ENCODE measurements at places on chromosomes 2 and 18.

- DNase-seq, result peak; percentile 33
These were observed 506 bp downstream of the BMPR2 start for GRCh38 chr2:202376460-202377206.

GRCh38 chr2:50241282-50241681 lies 790.6 kb downstream of the NRXN1 start:
- DNase-seq, result no peak

DNA sequence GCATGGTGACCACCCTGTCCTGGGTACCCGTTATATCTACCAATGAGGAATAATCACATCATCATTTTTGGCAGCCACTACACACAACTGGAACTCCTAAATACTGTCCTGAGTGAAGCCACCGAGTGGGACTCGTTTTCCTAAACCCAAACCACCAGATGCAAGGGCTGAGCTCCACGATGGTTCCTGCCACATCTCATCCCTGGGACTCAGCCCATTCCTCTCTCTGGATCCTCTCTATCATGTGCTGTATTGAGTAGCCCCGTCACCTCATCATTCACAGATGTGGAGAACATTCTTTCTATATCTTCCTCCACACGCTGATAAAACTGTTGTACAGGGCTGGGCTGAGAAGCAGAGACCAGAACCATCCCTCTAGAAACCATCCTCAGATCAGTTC lies 79.4 kb upstream of the SMAD7 start:
- DNase-seq, result no peak

GRCh38 chr2:69205491-69205890 lies 181.5 kb downstream of the GFPT1 start:
- DNase-seq, result no peak

- no peak for DNase-seq
These were observed 176.9 kb upstream of the NABP1 start for GRCh38 chr2:191500884-191501560.

DNA sequence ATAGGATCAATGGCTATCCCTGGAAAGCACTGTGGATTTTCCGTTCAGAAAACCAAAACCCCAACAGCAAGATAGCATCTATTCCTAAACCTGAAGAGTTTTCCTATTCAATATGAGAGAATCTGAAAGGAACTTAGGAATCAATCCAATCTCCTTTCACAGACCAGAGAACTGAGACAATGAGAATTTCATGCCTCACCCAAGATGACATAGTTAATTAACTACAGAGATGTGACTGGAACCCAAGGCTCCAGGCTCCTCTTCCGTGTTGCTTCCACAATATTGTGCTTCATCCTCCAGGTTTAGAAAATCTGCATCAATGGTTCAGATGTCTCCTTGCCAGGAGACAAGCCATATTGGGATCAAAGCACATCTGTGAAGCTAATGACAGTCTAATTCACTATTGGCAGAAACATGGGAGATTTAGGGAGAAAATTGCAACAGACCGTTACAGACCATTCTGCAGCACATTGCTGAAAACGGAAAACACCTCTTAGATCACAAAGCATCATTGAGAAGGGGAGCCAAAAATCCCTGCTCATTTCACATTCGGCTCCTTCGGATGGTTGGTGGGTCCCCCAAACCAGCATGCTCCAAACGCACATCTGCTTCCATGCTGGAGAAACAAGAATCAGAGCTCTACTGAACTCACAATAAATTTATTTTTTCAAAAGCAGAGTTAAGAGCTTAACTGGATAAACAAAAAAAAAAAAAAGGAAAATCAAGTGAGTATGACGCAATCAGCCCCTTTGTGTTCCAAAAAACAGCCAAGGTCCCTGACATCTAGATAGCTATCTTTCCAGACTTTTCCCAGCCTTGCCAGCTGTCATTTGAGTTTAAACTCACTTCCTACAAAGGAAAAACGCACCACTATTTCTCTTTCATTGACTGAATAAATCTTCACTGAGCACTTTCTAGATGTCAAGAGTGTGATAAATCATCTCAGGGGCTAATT lies 290.3 kb downstream of the C1D start:
- no peak for DNase-seq

GRCh38 chr18:67854340-67854739 lies 337.8 kb upstream of the DSEL start:
- no peak for DNase-seq

DNA sequence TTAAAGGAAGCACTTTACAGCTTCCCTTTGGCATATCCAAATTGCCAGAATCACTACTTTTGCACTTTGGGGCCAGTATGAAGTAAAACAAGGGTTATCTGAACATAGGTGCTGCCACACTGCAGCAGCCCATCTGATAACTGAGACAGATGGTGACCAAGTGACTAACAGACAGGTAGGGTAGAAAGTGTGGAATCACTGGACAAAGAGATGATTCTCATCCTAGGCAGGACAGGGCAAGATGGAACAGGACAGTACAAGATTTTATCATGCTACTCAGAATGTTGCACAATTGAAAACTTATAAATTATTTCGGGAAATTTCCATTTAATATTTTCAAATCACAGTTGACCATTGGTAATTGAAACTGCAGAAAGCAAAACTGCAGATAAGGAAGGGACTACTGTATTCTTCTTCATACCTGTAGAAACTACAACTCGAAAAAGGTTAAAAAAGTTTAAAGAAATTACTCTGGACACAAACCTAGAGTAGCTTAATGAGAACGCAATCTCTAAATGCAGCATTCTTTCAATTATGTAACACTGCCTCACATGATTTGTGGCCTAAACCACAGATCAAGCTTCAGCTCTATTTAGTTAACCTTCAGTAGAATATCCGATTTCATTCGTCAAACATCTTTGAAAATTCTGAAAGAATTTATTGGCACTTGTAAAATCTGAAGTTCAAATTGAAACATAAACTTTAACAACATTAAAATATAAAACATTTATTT lies 31.4 kb downstream of the HEATR5B start:
- no peak for DNase-seq

GRCh38 chr2:22340716-22341115 lies 1044.3 kb upstream of the KLHL29 start:
- DNase-seq, result no peak

DNA sequence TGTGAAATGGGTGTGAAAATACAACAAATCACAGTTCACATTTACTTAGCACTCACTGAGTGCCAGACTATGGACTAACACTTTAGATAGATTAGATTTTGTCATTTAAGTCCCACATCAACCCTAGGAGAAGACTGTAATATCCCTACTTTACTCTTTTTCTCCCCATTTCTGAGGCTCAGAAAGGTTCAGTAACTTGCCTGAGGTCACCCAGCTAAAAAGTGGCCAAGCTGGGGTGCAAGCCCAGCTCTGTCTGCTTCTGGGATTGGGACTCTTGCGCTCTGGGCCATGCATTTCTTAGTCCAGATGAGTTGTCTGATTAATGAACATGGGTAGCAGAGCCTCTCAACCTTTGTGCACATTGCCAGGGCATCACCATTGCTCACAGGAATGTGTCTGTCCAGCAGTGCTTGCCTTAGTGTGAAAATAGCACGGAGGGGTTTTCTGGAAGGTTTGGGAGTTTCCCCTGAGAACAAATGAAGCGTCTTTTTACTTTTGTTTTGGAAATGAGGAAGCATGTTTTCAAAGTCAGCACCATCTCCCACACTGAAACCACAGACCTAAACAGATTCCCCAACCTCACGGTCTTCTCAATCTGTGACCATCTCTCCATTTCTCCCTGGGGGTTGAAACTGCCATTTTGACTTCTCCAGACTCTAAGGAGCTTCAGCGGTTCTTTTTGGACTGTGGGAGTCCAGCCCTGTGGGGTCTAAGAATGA lies 31.9 kb downstream of the NRP2 start:
- DNase-seq, result peak; percentile 7

DNA sequence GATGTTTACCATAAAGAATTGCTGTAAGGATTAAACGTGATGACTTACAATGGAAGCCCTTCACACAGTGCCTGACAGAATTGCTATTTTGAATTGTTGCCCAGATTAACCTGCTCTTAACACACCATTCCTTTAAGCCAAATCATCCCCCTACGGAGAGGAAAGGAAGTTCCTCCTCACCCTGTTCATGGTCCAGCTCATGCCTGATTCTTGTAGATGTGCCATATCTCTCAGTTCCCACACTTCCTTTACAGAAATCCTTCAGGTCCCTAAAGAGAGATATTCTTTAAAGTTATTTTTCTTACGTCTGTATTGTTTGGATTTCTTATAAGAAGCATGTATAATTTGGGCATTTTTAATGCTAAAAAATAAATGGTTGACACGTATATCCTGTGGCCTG lies 127.5 kb upstream of the DAPL1 start:
- no peak for DNase-seq

DNA sequence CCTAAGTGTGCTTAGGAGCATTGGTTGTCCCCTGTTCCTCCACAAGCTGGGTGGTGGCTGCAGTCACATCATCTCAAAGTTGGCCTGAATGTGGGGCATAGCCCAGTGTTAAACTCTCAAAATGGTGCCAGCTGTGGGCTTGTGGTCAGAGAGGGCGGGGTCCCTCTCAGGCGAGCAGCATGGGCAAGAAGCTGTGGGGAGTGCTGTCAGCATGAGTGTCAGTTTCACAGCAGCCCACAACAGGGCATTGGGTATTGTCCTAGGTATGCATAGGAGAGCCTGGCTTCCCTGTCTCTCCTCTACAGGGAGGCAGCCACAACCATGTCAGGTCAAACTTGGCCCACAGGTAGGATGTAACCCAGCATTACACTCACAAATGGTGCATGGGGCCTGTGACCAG lies 285.6 kb upstream of the THSD7B start:
- DNase-seq, result no peak

- DNase-seq, result no peak
These were observed 79.0 kb downstream of the SLC66A3 start for GRCh38 chr2:11234309-11234708.

DNA sequence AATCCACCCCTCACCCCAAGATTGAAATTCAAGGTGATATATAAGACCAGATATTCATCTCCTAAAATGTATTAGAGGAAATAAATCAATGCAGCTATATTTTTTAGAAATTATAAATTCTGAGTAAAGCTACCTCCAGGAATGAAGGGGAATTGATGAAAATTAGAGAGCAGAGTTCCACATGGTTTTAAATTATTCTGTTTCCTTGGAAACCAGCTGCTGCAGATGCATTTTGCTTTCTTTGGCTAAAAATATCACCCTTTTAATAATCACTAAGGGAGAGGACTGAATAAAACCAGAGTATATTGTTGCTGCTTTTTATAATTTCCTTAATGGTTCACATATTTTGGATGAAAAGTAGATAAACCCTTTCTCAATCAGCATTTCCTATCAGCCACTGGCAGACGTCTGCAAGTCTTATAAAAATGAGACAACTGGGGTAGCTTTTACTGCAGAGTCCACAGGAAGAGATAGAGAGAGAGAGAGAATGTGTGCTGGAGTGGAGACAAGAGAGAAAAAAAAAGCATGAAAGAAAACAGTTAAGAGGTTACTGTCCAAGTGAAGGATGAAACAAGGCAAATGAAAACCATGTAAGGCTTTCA lies 2.0 kb downstream of the CSRNP3 start:
- DNase-seq, result no peak

GRCh38 chr2:23640711-23641110 lies 255.7 kb downstream of the KLHL29 start:
- DNase-seq, result no peak

- DNase-seq, result no peak
These were observed 66.5 kb downstream of the BOLA3 start for GRCh38 chr2:74081030-74081762.

GRCh38 chr2:163878718-163879117 lies 142.9 kb upstream of the FIGN start:
- DNase-seq, result peak; percentile 0

DNA sequence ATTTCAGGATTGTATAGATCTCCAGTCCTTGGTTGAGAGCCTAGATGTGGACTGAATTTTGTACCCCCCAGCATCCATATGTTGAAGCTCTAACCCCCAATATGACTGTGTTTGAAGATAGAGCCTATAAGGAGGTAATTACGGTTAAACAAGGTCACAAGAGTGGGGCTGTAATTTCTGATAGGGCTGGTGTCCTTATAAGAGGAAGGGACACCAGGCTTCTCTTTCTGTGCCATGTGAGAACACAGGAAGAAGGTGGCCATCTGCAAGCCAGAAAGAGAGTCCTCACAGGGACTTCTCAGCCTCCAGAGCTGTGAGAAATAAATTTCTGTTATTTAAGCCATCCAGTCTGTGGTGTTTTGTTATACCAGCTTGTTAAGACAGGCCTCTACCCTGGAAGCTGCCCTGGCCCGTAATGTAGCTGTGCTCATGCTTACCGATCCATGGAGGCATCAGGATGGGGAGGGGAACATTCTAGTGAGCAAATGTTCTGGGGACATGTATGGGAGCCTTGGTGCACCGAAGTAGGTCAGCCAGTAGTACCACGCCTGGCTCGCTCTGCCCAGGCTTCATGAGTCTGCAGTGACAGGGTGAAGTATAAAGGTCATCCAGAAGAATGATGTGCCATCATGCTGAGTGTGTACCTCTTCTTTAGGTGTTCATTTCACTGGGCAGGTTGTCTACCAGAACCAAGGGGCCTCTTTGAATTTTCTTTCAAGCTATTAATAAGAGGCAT lies 16.1 kb downstream of the RASGRP3 start:
- no peak for DNase-seq

DNA sequence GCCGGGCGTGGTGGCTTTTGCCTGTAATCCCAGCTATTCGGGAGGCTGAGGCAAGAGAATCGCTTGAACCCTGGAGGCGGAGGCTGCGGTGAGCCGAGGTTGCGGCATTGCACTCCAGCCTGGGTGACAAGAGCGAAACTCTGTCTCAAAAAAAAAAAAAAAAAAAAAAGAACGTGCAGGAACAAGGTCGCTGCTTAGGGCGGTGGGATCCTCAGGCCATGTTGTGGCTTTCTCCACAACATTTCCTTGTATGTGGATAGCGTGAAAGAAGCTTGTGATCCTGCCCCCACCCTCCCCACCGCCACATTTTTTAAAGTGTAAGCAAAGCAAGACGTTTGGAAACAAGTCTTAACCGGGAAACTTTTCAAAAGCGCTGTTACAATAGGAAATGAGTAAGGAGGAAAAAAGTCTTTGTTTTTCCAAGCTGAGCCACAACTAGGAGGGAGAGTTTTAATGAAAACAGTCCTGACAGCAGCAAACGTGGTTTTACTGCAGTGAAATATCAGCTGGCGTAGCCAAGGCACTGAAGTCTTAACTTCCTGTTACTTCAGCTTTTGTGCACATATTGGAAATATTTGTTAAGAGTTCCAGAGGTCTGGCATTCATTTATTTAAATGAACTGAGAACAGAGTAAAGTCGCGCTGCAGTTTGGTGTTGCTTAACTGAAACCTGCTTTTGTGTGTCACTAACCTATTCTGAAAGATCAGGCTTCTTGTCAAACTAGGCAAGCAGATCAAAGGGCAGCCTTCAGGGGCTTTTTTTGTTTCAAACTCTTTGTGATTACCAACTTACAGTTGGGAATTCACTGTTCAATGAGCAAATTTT lies 3.8 kb downstream of the TGIF1 start:
- DNase-seq, result peak; percentile 53

- DNase-seq, result no peak
These were observed 227.2 kb upstream of the DDX18 start for GRCh38 chr2:117587310-117587709.
